ENCODE measurements at places on chromosomes 2 and 18.

DNA sequence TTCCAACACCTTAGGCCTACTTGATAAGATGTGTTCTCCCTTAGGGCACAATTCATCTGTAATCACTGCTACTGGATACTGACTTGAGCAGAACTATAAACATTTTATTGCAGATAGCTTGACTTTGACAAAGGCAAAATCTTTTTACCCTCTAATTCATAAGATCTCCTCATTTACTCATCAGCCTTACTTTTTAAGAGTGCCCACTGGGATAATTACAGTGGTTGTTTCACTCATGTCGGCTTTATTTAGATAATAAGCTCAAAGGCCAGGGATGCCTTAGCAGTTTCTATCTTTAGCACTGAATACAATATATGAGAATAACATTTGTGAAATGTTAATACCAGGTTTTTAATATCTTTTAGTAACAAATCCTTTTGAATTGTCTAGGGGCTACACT, 144.0 kb downstream of the DLGAP1 start:
- DNase-seq: no peak

DNA sequence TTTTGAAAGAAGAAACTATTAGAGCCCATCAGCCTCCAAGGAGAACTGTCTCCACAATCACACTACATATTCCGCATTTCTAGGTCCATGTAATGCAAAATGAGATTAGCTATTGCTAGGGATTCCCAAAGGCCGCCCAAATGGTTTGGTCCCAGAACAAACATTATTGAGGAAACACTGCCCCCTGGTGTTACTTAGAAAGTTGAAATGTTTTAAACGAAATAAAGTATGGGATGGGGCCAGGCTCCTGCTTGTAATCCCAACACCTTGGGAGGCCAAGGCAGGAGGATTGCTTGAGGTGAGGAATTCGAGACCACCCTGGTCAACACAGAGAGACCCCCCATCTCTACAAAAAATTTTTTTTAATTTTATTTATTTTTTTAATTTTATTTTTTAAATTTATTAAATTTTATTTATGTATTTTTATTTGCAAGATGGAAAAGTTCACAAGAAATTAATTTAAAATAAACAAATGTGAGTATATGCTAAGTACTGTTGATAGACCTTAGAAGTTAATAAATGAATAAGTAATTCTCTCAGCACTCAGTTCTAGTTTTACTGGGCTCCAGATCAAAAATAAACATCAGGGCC, 5.5 kb downstream of the NHEJ1 start:
- DNase-seq: no peak

- peak; percentile 40 for DNase-seq
These were observed 697 bp downstream of the KCMF1 start for GRCh38 chr2:84971510-84972206.

GRCh38 chr2:138712212-138712979, 67.8 kb downstream of the NXPH2 start:
- no peak for DNase-seq

DNA sequence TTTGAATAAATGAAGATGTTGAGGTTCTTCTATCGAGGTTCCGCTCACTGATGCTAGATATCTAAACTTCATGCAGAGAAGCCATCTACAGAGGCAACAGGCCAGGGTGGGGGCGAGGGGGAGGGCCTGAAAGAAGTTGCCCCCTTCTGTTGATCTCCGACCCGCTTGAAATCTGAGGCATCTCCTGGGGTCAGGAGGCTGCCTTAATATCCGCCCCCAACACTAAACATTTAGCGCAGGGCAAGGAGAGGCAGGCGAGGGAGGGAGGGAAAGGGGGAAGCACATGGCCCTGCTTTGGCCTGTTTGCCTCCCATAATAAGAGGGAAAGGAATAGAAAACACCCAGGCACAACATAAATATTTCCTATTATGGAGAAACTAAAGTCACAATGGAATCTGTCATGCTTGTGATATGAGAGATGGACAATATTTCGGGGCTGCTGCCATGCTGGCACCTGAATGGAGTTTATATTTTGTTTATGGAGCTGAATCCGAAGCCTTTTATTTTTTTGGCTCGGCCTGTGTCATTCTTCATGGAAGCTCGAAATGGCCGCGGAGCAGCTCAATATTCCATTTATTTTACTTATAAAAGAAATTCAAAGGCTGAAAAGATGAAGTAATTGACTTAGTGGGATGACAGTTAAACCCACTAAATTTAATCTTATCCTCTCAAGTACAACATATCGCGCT, 221.1 kb downstream of the INSIG2 start:
- DNase-seq: no peak

- DNase-seq: no peak
These were observed 34.2 kb downstream of the MRPS9 start for GRCh38 chr2:105072039-105072438.

GRCh38 chr2:190467575-190468083, 59.5 kb downstream of the MFSD6 start:
- DNase-seq: no peak

- no peak for DNase-seq
These were observed 8.4 kb downstream of the POMC start for GRCh38 chr2:25159949-25160348.

GRCh38 chr2:77322431-77322830, 199.7 kb downstream of the LRRTM4 start:
- DNase-seq: no peak

GRCh38 chr2:234107861-234108260, 57.4 kb downstream of the SPP2 start:
- DNase-seq: no peak

DNA sequence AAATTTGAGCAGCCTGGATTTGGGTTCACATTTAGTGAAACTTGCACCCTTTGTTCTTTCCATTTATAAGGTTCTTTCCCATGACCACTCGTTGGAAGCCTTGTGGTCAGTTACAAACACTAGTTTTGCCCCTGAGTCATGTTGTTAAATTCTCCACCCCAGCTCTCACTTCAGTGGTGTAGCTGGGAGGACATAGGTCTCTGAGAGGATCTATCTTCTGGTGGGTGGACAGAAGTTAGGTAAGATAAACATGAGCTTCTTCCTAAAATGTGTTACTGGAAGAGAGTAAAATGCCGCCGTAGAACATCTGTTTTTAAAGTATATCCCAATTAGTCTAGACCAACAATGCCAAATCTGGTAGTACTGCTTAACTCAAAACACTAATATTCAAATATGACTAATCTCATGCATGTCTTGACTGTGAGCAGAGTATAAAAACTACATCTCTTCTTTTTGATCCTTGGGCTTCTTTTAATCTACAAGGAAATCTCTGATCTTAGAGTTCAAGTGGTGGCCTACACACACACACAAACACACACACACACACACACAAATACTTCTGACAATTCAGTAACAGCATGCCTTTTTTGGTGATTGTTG, 162.6 kb upstream of the FN1 start:
- no peak for DNase-seq

DNA sequence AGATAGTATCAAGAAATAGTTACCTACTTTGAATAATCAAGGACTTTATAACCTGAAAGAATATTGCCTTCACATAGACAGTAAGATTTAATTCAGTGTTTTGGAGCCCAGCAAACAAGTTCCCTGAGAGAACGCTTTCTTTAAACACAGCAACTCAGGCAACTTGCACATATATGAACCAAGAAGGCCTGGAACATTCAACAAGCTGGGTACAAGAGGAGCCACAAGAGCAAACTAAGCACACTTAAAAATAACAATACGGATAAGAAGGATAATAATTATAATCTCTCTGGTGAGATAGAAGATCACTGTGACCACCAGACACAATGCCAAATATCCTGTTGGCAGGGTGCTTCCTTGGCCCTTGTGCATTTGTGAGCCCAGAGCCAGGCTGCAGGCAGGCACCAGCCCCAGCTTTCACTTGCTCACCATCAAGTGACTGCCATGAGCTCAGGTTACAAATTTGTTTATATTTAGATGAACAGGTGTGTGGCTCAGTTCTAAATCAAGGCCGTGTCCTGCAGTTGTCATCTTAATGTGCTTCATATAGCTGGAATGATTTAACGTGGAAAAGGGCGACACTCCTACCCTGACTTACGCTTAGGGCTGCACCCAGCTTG, 446.6 kb downstream of the IRS1 start:
- no peak for DNase-seq

GRCh38 chr18:48541747-48542400, 3.0 kb downstream of the CTIF start:
- no peak for DNase-seq

GRCh38 chr2:152200565-152201465, 25.3 kb upstream of the STAM2 start:
- no peak for DNase-seq

DNA sequence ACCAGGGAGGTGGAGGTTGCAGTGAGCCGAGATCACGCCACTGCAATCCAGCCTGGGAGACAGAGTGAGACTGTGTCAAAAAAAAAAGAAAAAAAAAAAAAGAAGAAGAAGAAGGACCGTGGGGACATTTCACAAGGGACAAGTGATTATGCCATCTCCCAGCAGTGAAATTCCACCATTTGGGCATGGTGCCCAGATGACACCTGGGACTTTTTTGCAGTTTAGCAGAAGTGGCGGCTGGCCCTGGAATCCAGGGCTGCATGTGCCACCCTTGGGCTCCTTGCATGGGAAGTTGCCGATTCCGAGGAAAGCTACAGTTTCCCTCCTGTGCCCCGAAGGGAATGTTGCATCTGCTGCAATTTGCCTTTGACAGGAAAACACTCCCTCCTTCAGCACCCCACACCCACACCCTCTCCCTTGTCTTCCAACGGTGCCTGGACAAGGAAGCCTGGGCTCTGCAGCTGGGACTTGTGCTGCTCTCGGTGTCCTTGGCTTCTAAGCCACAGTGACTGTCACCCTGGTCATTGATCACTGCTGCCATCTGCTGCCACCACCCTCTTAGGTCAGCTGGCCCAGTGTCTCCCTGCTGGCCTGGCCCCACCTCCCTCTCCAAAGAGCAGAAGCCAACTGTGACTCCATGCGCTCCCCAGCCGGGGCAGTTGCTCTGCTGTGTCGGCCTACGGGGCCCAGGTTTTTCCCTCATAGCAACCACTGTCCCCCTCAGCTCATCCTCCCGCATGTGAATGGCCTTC, 56.4 kb upstream of the LRRC30 start:
- DNase-seq: no peak

- DNase-seq: no peak
These were observed 335.2 kb downstream of the KCNJ3 start for GRCh38 chr2:155033652-155034051.

DNA sequence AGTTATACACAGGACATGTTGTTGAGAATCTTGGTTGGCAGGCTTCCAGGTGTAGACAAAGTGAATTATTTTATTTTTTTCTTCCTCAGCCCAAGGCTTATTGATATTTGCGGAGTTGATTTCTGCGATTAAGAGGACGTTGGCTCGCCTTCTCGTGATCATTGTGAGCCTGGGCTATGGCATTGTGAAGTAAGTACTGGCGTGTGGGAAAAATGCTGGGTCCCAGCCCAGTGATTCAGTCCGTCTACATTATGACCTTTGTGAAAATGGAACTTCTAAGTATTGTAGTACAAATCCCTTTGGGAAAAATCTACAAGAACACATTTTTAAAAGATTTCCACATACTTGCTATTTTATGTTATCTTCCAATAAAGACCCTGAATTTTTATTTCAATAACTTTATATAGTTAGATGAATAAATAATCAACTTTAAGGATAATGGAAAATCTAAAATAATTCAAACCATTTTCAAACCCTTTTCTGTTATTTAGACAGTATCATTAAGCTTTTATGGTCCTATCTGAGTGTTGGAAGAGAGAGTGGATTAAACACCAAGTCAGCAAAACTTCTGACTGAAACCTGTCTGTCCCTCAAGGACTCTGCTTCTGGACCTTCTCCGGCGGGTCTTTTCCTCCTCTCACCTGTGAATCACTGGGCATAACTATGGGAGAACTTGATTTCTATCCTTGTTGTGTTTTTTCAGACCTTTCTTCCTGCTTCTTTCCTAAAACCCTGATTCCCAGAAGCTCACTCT, 31.0 kb downstream of the TMEM87B start:
- no peak for DNase-seq

DNA sequence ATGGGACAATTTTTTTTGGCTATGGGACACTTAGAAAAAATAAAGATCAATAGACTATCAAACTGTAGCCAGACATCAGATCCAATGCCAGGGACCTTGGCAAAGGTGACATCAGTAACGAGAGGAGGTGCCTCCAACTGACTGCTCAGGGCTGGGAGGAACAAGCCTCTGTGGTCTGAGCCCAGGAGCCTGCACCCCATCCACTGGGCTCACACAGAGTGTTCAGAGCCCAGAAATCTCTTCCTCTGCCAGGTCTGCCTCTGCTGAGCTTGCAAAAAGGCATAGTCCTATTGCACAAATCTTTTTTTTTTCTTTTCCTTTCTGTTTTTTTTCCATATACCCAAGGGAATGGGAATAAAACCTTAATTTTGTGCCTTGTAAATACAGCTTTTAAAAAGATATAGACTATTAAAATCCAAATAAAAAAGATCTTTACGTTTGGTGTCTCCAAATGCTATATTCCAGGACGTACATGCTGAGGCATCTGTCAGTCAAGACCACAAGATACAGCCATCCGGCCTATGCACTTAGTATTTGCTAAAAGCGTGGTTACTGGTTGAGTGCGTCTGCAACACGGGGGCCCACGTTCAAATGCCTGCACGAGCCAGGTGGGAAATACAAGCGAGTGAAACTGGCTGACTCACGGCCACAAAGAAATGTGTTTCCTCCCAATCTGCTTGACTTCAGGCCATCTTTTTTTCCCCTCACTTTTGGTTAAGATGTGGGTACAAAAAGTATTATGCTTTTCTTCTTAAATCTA, 7.8 kb upstream of the ARHGAP25 start:
- peak; percentile 46 for DNase-seq

- DNase-seq: no peak
These were observed 40.1 kb downstream of the TMEM17 start for GRCh38 chr2:62465741-62466502.

DNA sequence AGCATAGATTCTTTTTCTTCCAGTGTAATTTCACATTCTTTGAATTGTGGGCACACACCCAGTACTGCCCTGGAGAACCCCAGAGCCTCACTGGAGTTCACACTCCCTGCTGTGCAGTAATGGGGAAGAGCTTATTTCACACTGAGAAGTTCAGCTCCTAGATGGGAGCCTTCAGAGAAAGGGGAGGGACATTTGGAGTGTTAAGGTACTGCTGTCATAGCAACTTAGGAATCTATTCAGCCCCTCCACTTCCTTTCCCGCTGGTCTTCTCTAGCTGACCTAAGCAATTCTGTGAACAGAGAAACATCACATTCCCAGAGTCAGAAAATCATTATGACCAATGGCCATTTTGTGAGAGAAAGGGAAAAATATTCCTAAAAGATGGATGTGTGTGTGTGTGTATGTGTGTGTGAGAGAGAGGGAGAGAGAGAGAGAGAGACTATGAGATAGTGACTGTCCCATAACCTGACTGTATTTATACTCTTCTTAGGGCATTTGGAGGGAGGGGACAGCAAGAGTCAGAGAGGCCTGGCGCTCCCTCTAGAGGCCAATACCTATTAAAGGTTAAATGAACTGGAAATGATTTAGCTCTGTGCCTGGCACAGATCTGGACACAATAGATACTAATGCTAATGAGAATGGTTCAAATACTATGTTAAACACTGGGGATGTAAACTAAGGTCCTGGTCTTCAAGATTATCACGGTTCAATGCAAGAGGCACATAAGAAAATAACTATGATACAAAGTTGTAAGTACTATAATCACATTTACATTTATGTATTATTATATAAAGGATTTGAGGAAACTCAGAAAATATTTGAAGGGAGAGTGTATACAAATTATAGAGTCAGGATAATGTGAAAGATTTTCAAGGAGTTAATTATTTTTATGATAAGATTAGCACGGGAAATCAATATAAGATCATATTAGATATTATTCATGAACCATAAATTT, 41.5 kb upstream of the RPE start:
- DNase-seq: peak; percentile 9

- no peak for DNase-seq
These were observed 305.6 kb upstream of the ZEB2 start for GRCh38 chr2:144825331-144826020.

- DNase-seq: no peak
These were observed 456.0 kb upstream of the DCC start for GRCh38 chr18:51884039-51884438.

All from stimulated activated CD8-positive, alpha-beta memory T cell treated with anti-CD3 and anti-CD28 coated beads, Interleukin-7, amount 100 ng/mL, for 1 hour (primary cell).